NCI-H446 (cell line): ENCODE measurements at places on chromosomes 5 and 9.

DNA sequence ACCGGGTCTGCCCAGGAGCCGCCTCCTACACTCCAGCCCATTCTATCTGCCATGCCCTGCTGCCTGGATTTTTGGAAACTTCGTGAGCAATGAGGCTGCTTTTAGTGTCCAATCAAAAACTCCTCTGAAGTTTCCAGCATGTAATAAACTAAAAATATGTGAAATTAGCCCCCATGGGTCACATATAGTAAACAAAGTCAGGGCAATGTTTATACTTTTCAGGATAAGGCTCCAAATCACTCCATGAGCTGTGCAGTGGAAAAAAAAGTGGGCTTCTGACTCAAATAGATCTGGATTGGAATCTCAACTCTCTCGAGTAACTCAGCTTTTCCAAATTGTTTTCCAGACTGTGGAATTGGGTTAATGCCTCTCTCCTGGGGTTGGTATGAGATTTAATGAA, 68.2 kb downstream of the PIK3R1 start:
- DNase-seq = no peak

DNA sequence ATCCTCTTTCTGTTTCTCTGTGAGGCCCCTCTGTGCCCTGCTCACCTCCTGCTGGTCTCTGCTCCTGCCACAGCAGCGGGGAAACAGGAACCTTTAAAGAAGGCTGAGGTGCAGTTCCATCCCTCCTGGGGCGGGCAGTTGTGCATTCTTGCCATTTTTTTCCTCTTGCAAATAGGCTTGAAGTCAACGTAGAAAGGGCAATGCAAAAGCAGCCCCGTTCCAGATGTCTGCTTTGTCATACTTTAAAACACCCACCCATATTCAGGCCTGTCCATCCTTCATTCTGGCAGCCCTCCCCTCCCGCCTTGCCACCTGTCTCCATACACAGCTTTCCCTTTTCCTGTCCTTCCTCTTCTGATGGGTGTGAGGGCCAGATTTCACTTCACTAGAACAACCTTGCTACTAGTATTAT, 65.4 kb upstream of the KLF9 start:
- DNase-seq = no peak

GRCh38 chr5:138789771-138790242, 36.6 kb downstream of the CTNNA1 start:
- DNase-seq = no peak

DNA sequence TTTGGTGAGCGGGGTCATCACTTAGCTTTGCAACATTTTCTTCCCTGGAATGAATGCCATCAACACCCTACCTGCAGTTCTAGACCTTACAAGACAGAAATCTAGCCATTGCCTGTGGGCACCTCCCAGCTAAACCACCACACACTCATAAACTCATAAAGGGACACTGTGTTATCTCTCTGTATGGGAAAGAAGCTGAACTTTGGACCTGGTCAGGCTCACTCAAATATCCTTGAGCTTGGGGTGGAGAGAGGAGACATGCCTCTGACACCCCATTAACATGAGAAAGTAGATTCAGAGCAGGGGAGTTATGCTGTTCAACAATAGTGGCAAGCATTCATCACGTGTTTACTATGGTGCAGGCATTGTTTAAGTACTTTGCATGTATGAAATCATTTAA, 205.6 kb downstream of the ZNF462 start:
- DNase-seq = no peak

DNA sequence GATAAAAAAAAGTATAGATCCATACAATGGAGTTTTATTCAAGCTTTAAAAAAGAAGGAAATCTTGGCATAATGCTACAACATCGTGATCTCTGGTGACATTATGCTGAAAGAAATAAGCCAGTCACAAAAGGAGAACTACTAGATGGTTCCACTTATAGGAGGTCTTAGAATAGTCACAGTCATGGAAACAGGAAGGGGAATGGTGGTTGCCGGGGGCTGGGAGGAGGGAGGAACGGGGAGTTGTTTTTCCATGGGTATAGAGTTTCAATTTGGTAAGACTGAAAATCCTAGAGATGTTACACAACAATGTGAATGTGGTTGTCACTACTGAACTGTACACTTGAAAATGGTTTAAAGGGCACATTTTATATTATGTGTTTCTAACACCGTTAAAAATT, 94.5 kb downstream of the CFAP90 start:
- DNase-seq = no peak

DNA sequence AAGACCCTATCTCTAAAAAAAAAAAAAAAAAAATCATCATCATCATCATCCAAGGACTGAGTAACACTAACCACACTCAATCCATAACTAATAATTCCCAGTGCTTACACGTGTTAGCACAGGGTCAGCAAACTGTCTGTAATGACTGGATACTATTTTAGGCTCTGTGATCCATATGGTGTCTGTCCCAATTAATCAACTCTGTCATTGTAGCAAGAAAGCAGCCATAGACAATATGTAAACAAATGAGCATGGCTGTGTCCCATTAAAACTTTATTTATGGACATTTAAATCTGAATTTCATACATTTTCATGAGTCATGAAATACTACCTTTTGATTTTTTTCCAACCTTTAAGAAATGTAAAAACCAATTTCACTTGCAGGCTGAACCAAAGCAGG, 148.4 kb downstream of the SIL1 start:
- no peak for DNase-seq

DNA sequence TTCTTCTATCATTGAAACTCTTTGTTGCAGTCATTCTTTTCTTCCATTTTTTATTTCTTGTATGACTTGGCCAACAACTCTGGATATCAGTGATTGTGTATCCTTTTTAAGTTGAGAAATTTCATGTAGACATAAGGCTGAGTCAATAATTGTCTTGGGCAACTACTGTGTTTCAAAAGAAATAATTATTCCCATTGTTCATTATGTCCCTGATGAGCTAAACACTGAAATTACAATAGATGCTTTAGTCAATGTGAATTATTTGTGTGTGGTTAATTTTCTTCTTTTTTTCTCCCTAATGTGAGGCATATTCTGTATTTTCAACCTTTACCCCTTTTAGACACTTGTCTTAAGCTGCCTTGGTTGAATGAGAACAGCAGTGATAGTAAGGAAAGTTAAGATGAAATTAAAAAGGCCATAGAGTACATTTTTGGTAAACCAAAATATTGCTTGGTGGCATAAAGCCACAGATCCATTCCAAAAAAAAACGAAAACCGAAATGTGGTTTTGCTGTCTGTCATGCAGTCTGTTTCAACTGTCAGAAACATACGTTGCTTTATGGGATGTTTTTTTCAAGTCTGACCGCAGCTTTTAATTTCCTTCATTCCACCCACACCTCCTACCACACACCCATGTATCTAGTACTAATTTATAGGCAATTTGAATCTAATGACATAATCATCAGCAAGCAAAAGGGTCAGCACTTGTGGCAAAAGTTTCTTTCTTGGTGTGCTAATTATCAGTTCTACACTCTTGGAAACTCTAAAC, 21.1 kb downstream of the TLE4 start:
- no peak for DNase-seq

- DNase-seq = no peak
These were observed 243.8 kb upstream of the WWC1 start for GRCh38 chr5:168047669-168048111.

GRCh38 chr5:136042665-136043121, 13.9 kb downstream of the TGFBI start:
- DNase-seq = no peak

GRCh38 chr5:118611332-118611945, 376.9 kb downstream of the DTWD2 start:
- no peak for DNase-seq

GRCh38 chr9:91162311-91162710, 199.4 kb downstream of the AUH start:
- DNase-seq = no peak

DNA sequence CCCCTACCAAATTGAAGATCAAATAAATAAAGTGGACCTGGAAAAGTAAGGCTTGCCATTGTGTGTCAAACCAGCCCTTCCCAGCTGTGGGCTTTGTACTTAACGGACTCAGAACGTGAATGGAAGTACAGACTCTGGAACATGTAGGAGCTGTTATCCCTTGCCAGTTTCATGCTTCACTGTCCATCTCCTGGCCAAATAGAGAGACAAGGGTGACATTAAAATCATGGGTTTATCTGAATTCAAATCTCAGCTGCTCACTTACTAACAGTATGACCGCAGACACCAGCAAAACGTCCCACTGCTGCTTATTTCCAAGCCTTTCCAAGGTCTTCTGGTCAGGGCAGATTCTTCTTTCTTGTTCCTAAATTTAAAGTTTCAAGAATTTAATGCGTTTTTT, 52.2 kb downstream of the EXOSC2 start:
- no peak for DNase-seq

GRCh38 chr9:99116003-99116411, 11.1 kb downstream of the TGFBR1 start:
- DNase-seq = no peak

DNA sequence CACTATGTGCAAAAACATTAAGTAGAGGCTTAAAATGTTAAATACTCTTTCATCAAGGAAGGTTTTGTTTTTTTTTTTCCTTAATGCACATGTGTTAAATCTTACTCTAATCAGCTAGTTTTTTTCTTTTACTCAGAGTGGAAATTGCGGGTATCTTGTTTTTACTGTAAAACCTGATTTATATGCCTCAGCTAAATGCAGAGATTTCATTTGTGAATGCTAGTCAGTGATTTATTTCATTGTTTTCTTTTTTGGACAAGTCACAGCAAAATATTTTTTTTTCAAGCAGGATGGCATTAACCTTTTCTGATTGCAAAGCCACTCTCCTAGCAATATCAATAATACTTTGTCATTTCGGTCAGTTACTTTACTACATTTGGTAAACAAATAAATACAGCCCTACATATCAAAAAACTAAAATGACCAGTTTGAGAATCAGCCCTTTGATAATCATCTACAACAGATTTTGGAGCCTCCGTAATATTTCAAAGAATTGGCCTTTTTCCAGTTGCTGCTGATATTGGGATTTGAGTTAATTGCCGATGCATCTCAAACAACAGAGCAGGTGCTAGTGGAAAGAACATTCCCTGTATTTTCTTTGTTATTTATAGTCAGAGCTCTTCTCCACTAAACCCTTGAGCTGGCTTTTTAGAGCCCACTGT, 579.2 kb upstream of the ZNF608 start:
- peak; percentile 61 for DNase-seq

- peak; percentile 65 for DNase-seq
These were observed 2.7 kb upstream of the APBA1 start for GRCh38 chr9:69674716-69675438.

- DNase-seq = no peak
These were observed 2.4 kb upstream of the SNX2 start for GRCh38 chr5:122772446-122772845.

GRCh38 chr9:89375191-89375760, 57.0 kb downstream of the SECISBP2 start:
- DNase-seq = no peak

- DNase-seq = no peak
These were observed 431.5 kb upstream of the SGCD start for GRCh38 chr5:155895484-155895883.

DNA sequence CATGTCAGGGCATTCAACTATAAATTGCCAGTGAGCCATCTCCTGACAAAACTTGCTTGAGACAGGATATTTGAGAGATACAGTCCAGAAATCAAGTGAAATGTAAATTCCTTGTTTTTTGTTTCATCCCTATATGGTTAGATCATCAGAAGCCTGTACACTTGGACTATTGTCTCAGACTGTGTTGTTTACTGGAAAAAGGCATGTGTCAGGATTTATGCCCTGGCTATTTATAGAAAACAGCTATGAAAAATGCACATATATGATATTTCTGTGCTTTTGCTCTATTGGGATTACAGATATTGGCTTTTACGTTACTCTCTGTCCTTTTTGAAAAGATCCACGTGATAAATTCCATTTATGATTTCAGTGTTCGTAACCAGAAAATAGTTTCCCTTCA, 44.2 kb downstream of the IL31RA start:
- DNase-seq = no peak

GRCh38 chr9:73549991-73550390, 398.3 kb downstream of the ANXA1 start:
- DNase-seq = no peak

DNA sequence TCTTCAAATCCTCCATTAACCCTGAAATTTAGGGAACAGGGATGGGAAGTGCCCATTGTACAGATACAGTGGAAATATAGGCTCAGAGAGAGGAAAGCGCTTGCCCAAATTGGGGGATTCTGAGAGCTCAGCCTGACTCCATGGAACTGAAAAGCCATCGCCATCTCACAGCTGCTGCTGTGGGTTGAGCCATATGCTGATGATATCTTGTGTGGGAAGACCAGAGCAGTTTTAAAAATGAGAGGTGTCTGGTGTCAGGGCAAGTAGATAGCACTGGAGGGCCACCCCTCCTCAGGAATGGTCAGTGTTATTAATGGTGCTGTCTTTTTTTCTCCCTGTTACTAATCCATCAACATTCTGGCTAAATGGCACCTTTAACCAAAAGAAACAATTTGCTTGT, 50.9 kb upstream of the C5orf58 start:
- no peak for DNase-seq

GRCh38 chr5:43155394-43156096, 34.8 kb downstream of the ZNF131 start:
- DNase-seq = no peak

DNA sequence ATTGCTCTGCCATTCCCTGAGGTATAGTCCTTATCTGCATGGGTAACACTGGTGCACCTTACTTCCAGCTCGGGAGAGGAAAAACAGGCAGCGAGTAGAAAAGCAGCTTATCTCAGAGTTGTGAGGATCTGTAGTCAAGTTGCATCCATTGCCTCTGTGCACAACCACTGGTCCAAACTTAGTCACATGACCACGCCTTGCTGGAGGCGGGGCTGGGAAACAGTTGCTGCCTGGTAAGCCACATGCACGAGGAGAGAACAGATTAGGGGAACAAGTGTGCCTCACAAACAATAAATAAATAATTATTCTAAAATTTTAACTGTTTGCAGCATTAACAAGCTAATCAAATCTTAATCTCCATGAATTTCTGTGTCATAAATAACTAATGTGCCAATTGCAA, 18.6 kb downstream of the ZNF622 start:
- DNase-seq = no peak

DNA sequence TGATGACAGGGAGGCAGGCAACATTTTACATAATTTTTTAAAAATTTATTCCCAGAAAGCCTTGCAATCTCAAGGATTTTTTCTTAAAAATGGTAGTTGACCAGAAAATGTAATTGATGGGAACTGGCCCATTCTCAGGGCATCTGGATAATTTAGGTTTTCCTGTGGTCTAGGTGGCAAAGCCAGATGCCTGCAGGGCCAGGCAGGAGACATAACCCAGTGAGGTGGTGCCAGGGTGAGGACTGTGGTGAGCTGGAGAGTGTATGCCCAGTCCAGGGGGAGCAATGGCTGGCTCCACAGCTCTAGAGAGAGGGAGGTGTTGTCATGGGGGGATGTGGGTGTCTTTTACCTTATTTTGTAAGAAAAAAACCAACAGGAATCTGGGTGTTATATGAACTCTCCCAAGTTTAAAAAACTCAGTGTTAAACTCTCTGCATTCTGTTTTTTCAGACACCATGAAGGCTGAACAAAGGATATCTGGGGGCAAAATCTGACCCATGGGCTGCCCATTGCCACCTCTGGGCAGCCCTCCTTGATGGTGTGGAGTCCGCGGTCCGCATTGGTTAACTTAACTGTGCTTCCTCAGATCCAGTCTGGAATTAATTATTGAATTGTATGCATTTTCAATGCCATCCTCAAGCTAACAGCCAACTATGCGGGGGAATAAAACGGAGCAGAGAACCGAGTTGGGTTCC, 43.9 kb downstream of the BOD1 start:
- no peak for DNase-seq
